ENCODE measurements at places on chromosomes 16 and 17. TPM values are rescaled to one million over a fixed set of nuclear protein-coding genes. Genes with fewer than 3 reads are reported as not detected.

The CD2BP2 gene
- total RNA-seq: 116 TPM

The TBC1D26 gene
- not detected for total RNA-seq

The INTS2 gene
- total RNA-seq: 16.3 TPM

The HP gene
- not detected for total RNA-seq

The KRT32 gene
- not detected for total RNA-seq
